ENCODE measurements at places on chromosomes 1 and 21. TPM values are rescaled to one million over a fixed set of nuclear protein-coding genes. Genes with fewer than 3 reads are reported as not detected.
A peak's percentile ranks its signal among the peaks of the same experiment; 100 is the strongest.

DNA sequence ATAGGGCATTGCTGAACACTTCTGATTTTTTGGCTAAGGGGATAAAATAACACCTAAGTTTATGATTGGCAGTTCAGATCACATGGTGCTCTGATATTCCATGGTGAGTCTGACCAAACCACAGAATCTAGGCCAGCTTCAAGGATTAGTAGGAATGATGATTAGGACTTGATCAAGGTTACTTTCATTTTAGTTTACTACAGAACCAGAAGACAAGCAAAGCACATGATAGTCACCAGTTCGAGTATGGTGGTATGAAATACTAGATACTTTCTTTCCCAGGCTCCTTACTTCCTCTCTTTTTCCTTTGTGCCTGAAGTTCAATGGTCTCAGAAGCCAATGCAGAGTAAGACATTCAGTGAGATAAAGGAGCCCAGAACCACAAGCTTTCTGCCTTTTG lies 26.6 kb downstream of the S100A10 start:
- DNase-seq, result no peak

GRCh38 chr1:65691972-65692371 lies 100.7 kb upstream of the PDE4B start:
- DNase-seq, result no peak

DNA sequence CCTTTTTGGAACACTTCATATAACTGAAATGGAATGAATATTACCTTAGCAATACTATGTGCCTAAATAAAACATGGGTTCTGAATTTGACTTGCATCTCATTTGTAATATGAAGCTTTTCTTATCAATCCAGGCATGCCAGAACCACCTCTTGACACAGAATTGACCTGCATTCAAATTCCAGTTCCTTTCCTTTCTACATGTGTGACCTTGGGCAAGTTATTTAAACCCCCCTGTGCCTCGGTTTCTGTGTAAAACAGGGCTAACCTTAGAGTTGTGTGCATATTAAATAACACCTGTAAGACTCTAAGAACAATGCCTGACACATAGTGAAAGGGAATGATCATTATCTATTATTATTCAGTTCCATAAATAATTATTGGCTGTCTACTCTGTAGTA lies 2.0 kb upstream of the NOS1AP start:
- DNase-seq, result no peak

The MASP2 gene
- 0.28 TPM for total RNA-seq

GRCh38 chr1:168734946-168735345 lies 5.9 kb upstream of the DPT start:
- no peak for DNase-seq

The KISS1 gene
- total RNA-seq, result not detected

- no peak for DNase-seq
Observed at GRCh38 chr1:2957329-2957728, 63.9 kb upstream of the ACTRT2 start.

The ANXA9 gene
- total RNA-seq, result 0.12 TPM

- DNase-seq, result peak; percentile 66
Observed at GRCh38 chr1:110067893-110068645, 2.4 kb downstream of the ALX3 start.

DNA sequence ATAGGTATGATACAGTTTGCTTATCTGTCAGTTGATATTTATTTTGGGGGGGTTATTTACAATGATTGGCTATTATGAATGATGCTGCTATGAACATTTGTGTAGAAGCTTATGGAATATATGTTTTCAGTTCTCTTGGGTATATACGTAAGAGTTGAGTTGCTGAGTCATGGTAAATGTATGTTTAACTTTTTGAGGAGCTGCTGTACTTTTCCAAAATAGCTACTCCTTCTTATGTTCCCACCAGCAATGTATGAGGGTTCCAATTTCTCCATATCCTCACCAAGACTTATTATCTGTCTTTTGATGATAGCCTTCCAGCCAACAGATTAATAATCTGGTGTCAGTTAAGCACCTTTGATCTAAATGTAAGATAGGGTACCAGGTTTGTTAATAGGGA lies 11.9 kb downstream of the SOAT1 start:
- no peak for DNase-seq

The SLAMF8 gene
- total RNA-seq, result 1.2 TPM

- no peak for DNase-seq
Observed at GRCh38 chr1:29698033-29698432, 461.7 kb downstream of the PTPRU start.

DNA sequence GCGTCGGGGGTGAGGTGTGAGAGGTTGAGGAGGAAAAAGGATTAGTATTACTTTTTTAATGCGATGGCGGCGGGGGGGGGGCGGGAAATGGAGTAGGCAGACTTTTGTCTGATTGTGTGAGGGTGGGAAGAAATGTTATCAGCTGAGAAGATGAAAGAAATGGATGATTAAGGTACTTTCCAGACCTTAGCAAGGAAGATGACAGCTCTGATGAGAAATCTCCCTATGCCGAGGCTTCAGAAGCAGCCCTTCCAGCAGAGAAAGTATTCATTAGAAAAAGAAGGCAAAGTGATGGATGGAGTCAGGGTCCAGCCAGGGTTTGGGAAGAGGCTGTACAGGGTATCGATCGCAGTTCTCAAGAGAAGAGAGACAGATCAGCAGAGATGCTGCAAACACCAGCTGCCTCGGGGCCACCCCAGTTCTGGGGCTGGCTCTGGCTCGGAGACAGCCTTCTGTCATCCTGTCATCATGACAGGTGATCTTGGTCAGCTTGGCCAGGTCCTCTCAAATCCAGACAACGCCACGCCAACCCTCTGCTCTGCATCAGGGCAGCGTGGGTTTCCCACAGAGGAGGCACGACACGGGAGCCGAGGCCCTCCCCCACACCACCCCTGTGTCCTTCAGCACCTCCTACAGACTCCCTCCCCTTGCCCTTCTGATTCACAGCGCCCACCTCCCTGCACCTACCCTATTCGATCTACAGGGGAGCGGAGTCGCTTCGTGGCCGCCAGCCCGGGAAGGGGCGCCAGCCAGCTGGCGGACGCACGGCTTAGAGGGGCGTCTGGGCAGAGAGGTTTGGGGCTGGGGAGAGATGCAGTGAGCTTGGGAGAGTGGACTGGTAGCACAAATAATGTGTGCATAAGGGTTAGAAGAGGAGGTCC lies 674 bp upstream of the ATXN7L2 start:
- DNase-seq, result no peak

- DNase-seq, result no peak
Observed at GRCh38 chr1:40750451-40750908, 33.1 kb upstream of the KCNQ4 start.

The ZMYND12 gene
- 0.12 TPM for total RNA-seq

DNA sequence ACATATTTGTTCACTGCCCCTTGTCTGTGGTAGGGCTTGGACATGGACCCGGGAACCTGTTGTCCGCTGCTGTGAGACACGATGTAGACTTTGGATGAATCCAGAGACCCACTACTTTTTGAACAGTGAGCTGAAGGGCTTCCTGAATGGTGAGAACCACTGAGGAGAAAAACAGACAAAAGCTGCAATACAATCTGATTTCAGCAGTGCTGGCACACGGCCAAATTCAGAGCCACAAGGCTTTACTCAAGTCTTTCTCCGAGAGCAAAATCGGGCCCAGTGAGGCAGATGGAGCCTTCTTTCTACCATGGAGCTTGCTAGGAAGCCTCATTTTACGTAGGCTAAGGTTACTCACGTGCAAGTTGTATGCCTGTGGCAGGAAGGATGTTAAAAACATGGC lies 197.6 kb downstream of the SIPA1L2 start:
- no peak for DNase-seq

The ZNF362 gene
- 12.9 TPM for total RNA-seq

DNA sequence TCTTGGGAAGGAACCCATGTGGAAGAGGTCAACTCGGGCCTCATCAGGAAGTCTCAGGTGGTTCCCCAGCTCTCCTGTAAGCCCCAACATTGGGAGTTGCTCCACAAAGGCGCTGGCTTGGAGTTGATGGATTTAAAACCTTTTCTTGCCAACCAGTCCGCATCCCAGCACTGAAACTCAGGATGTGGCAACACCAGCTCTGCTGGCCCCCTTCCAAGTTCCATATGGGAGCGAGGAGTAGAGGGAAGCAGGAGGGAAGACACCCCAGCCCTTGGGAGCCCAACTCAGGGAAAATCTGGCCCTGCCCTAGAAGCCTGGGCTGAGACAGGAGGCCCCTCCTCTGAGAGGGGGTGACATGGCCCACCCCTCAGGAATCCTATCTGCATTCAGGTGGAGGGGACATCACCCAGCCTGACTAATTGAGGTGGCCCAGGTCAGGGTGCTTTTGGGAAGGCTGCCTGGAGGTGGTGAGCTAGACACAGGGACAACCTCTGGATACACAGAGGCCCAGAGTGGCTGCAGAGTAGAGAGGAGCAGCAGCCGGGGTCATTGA lies 33.1 kb upstream of the DMBX1 start:
- DNase-seq, result no peak

DNA sequence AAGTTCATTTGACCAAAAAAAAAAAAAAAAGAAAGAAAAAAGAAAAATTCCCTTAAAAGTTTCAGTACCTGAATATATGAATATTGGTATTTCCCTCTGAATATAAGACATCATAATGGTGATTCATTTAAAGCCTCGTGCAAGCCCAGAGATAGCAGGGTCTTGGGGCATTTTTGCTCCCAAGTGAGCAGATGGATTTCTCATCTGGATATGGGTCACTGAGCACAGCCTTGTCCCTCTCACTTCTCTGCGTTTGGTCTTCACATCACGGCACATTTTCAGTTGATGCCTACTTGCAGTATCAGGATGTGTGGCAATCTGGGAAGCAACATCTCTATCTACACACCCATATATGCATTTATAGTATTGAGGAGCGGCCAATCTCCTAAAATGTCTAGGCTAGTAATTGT lies 12.7 kb downstream of the CD58 start:
- no peak for DNase-seq

DNA sequence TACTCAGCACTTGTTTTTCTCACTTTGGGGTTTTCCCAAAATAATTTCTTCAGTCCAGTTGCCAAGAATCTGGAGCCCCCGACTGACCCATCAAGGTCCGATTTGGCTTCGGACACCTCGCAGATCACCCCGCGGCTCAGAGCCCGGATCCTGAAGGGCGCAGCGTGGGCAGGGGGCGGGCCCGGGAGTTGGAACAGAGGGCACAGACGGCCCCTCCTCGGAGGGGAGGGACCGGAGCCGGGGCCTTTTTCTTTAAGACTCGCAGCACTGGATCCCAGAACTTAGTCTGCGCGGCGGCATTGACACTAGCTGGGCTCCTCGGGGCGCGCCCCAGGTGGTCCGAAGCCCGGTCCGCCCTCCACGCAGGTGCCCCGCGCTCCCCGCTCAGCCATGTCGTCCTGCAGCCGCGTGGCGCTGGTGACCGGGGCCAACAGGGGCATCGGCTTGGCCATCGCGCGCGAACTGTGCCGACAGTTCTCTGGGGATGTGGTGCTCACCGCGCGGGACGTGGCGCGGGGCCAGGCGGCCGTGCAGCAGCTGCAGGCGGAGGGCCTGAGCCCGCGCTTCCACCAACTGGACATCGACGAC lies at the start of gene CBR3:
Gene CBR3, plus strand, starts transcription at position 277 of the 588 bp plus-strand sequence. Its CDS starts 114 bp downstream, at position 391.
- DNase-seq, result peak; percentile 90

DNA sequence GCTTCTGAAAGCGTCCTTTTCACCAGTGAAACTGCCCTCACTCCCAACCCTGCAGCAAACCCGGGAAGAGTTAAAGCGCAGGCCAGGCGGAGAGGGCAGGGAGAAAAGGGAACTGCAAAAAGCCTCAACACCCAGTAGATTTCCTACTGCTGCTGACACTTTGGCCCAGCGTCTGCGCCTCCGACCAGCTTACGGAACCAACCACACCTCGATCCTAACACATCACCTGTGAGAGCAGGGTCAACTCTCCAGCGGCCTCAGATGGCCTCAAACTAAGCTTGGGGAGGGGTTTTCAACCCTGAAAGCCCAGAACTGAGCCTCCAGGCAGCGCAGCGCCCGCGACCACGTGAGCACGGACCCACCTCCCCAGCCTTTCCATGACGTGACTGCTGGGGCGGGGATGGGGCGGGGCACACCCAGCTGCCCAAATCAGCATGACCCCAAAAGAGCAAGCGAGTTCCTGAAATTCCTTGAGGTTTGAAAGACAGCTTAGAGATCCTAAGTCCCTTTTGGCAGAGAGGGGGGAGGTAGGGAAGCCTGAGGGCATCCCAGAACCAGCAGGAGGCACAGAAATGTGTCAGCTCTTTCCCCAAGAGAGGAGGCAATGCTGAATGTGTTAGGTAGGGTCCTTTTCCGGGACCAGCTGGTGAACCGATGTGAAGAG lies 59.1 kb downstream of the ITPKB start:
- peak; percentile 92 for DNase-seq

The C1orf94 gene
- not detected for total RNA-seq

- no peak for DNase-seq
Observed at GRCh38 chr21:29056538-29057050, 16.9 kb downstream of the CCT8 start.

DNA sequence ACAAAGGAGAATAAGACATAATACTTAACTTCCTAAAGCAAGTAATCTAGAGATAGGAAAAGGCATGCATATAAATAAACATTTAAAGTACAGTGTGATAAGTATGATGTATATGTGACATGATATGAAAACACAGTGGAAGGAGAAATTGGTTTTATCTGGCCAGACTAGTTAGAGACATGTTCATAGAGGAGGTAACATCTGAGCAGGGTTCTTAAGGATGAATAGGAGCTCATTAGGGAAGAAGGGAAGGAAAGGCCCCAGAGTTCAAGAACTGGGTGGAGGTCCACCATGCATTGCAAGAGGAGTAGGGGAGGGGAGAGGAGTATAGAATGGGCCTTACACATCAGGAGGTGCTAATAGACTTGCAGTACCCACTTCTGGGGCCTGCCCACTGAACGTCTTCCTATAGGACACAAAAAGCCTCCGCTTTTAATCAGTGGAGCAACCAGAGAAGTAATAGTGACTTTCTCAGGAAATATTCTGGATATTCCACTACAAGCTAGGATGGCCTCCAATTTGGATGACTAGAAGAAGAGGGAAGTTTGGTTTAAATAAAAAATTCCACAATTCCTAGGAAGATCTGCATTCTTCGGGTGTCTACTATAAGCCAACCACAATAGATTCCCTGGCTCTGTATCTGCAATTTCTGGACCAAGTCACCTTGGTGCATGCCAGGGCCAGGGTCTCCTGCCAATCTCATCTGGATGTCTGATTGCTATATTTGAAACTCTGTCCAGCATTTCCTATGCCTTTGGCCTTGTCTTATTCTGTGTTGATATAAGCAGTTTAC lies 41.9 kb downstream of the NGF start:
- no peak for DNase-seq

The RAB3GAP2 gene
- total RNA-seq, result 55.0 TPM

The CNN3 gene
- total RNA-seq, result 2.7 TPM

The ZNF697 gene
- 4.8 TPM for total RNA-seq

The CRNN gene
- total RNA-seq, result not detected

- peak; percentile 52 for DNase-seq
Observed at GRCh38 chr1:86750530-86750929, 46.2 kb downstream of the SH3GLB1 start.

- no peak for DNase-seq
Observed at GRCh38 chr21:29875036-29875716, 64.6 kb downstream of the GRIK1 start.

The FHAD1 gene
- not detected for total RNA-seq

GRCh38 chr1:55822891-55823290 lies 607.7 kb upstream of the USP24 start:
- no peak for DNase-seq

- DNase-seq, result no peak
Observed at GRCh38 chr1:64526312-64526711, 56.4 kb downstream of the CACHD1 start.

- DNase-seq, result no peak
Observed at GRCh38 chr1:1916851-1917251, 1.8 kb downstream of the CALML6 start.

The SPRR2E gene
- not detected for total RNA-seq

- peak; percentile 45 for DNase-seq
Observed at GRCh38 chr1:152786077-152786476, at the start of gene LCE1E. Gene LCE1E, plus strand, starts transcription at chr1:152786257. Its CDS starts 1,043 bp downstream, at chr1:152787300.

The TAL1 gene
- not detected for total RNA-seq
